ENCODE measurements at places on chromosomes 13 and 19.
A peak's percentile ranks its signal among the peaks of the same experiment; 100 is the strongest.

GRCh38 chr19:16289594-16289993, 35.0 kb upstream of the KLF2 start:
- no peak for DNase-seq

DNA sequence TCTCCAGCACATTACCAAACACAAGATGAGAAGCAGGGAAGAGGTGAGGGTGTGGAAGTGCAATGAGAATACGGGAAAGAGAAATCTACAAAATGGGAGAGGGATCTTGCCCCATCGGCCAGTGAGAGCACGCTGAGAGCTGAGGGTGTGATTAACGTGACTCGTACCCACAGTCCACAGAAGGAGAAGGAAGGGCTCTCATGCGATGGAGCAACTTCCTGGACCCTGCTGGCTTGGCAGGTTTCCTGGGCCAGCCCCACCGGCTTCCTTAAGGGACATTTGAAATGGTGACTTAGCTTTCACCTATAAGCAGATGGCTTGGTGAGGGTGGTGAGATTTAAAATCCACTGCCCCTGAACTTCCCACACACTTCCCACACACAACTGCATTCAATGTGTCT, 740.1 kb downstream of the UQCRFS1 start:
- DNase-seq, result no peak

DNA sequence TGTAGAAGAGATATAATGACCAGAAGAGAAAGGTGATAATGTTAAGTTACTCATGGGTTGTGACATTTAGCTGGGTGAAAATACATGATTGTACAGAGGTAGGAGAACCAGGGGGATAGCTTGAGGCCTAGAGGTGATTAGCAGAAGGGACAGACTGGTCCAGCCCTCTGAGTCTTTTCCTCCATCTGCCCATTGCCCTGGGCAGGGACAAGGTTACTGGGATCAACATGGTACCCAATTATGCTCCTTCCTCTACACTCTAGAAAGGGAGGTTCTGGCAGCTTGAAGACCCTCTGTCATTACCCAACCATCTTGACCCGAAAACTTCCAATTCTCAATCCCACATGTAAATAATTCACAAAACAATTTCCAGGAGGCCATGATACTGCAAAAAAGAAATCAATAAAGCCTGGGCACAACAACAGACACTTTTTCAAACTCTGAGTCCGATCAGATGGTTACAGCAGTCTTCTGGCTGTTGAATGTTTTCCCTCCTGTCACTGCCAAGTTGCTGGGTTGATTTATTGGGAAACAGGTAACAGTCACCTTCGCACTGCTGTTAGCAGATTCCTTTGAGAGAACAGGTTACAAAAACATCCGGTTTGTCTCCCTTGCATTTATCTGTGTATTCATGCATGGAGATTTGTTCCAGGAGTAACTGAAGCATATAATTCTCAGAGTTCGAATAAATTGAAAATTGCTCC, 239.1 kb upstream of the HTR2A start:
- DNase-seq, result no peak

DNA sequence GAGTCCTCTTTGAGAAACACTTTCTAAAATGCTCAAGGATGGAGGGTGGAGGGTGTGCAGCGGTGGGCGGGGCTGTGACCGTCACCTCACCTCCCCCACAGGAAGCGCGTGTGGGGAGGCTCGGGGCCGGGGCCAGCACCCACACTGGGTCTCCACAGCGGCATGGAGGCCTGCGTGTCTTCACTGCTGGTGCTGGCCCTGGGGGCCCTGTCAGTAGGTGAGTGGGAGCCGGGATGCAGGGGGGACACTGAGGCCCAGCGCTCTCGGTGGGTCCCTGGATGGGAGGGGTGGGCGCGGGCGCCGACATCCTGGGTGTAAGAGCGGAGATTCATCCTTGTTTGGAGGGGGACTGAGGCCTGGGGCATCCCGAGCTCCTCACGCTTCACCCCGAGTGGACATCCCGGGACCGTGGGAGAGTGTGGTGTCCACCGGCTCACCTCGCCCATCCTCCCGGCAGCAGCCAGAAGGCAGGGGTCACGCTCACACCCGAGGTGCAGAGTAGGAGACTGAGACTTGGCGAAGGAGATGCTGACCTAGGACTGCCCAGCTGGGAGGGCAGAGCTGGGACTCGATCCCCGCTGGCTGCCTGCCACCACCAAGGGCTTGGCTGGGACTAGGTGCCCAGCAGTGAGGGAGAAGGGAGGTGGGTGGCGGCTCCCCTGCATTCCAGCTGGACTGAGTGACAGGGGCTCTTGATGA, at the start of gene GZMM:
GZMM (plus strand) TSS at position 144 of the 699 bp plus-strand sequence; CDS start at position 163, 19 bp downstream.
- DNase-seq, result no peak

GRCh38 chr19:2602391-2603181, 99.9 kb downstream of the GNG7 start:
- DNase-seq, result no peak

GRCh38 chr13:78709028-78709427, 50.1 kb upstream of the OBI1 start:
- DNase-seq, result no peak

DNA sequence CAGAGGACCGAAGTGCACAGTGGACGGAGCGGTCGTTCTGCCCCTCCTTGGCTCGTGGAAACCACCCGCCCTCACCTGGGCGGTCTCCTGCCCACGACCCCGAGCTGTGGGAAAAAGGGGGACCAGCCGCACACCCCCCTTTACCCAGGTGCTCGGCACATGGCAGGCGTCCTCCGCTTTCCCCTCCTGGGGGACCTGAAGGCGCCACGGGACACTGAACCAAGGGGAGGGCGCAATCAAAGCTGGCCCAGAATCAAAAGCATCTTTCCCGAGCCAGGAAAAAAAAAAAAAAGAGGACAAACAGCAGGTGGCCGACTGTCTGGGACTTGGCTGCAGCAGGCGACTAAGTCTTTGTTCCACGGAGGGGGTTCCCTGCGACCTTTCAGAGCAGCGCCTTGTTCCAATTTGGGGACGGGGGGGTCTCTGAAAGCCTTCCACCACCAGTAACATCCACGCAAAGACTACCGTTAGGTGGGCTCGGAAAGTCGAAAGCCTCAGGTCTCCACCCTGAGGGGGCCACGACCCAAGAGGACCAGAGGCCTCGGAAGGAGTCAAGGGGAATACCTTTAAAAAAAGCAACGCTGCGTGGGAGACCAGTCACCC, 1.1 kb downstream of the MBD3 start:
- no peak for DNase-seq

- no peak for DNase-seq
Measured at GRCh38 chr13:79481685-79482052, 714 bp downstream of the NDFIP2 start.

GRCh38 chr19:42282819-42283187, 13.8 kb downstream of the CIC start:
- DNase-seq, result no peak

- no peak for DNase-seq
Measured at GRCh38 chr13:78102121-78102677, 183.6 kb upstream of the EDNRB start.

GRCh38 chr19:54674021-54674617, 11.3 kb downstream of the LILRB4 start:
- DNase-seq, result no peak

DNA sequence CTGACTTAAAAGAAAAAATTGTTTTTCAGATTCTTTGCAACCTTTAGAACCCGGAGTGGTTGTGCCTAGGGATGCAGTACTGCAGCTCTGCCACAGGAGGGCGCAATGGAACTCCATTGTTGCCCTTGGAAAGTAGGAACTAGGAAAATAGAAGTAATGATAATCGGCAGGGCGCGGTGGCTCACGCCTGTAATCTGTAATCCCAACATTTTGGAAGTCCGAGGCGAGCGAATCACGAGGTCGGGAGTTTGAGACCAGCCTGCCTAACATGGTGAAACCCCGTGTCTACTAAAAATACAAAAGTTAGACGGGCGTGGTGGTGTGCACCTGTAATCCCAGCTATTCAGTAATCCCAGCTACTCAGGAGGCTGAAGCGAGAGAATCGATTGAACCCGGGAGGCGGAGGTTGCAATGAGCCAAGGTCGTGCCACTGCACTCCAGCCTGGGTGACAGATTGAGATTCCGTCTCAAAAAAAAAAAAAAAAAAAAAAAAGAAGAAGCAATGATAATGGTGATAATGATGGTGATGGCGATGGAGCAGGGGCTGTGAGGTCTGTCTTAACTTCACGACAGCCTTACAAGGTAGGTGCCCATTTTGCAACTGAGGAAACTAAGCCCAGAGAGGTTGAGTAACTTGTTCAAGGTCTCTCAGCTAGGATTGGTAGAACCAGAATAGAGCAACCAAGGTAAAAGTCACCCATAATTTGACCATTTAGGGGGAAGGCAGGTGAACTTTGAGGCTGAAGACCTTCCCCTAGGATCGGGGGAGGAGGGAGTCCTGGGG, 5.5 kb upstream of the ADAMTS10 start:
- DNase-seq, result no peak

DNA sequence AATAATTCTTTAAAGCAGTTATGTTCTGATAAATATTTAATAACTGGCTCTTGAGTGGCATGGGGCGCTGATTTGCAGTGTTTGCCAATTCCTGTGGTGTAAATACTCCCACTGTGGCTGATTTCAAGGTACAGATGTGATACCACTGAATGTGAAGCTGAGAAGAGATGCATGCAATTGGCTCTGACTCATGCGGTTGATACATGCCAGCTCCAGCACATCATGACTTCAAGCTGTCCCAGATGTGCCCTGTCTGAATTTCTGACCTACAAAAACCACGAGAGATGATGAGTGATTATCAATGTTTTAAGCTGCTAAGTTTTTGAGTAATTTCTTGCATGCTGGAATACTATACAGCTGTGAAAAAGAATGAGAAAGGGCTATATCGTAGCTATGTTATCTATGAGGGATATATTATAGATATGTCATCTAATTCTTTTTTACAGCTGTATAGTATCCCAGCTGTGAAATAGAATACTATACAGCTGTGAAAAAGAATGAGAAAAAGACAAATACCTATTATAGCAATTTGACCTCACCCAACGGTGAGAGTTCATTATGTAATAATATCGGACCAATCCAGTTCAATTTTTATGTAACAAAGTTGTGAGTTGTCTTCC, 7.6 kb upstream of the ACSBG2 start:
- no peak for DNase-seq

DNA sequence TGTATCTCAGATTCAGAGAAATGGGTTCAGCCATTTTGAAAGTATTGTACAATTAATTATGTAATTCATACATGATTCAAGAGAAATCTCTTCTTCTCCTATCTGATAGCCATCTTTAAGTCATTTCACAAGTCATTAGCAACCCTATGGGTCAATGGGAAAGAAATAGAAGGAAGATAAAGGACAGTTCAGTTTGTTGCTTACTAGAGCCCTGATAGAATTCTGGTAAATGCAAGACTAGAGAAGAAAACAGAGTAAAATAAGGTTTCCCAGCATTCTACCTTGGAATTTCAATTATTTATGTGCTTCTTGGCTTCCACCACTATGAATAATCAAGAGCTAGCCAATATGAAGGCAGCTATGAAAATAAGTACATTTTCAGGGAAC, 117.7 kb downstream of the LHFPL6 start:
- no peak for DNase-seq

DNA sequence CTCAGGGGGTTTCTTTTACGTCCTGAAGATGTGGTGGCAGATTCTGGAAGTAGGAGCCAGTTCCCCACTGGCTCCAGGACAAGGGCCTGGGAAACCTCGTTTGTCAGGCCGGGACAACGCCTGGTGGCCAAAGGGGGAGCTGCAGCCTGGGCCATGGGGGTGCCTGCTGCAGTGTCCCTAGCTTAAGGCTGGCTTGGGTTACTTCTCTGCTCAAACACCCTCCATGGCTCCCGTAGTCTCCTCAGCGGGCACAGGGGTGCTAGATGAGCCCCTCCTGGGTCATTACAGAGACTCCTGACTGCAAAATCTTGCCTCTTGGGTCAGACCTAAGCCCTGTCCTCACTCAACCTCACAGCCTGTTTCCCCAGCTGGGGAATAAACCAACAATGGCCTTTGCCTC, 14.7 kb downstream of the CILP2 start:
- DNase-seq, result no peak

- peak; percentile 60 for DNase-seq
Measured at GRCh38 chr19:2327773-2328400, 499 bp downstream of the LSM7 start.

- no peak for DNase-seq
Measured at GRCh38 chr19:51187395-51188226, 37.3 kb upstream of the CD33 start.

- DNase-seq, result no peak
Measured at GRCh38 chr13:31032528-31033113, 100.2 kb downstream of the TEX26 start.

GRCh38 chr13:109784590-109785140, 1.7 kb downstream of the IRS2 start:
- no peak for DNase-seq

DNA sequence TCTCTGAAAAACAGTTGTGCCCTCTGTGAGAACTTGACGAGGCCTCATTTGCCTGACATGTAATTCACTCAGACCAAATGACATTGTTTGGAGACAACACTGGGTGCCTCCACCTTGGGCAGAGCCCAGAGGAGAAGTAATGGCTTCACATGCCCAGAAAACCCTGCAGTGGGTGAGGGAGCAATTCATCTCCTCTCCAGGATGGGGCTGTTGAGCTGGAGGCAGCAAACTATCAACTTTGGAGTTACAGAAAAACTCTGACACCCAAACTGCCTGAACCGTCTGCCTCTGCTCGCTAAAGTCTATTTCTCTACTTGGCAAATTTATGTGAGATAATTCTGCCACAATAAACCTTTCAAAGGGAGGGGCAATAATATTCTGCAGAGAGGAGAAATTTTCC, 146.9 kb downstream of the DCLK1 start:
- no peak for DNase-seq

DNA sequence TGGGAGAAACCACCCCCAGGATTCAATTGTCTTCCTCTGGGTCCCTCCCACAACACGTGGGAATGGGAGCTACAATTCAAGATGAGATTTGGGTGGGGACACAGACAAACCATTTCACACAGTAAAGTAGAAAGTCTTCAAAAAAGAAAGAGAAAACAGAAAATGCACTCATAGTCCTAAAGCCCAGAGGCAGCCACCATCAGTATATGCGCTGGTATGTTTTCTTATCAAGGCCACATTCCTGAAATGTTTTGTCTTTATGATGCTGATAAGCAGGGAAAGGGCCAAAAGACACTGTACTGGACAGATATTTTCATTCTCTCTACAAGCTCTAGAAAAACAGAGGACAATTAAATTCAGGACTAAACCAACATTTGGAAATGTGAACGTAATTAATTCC, 375.8 kb upstream of the TSHZ3 start:
- no peak for DNase-seq

DNA sequence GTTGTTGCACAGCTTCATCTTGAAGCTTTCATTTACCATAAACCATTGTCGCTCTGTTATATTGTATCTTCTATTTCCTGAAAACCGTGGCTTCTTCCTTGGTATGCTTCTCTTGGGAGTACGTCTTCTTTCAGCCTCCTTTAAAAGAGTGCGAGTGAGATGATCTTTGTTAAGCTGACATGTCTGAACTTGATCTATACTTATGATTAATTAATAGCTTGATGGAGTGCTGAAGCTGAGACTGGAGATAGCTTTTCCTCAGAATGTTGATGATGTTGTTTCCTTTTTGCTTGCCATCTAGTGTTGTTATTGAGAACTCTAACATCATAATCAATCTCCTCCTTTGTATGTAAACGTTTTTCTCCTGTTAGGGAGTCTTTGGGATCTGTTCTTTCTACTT, 529.3 kb upstream of the SPRY2 start:
- DNase-seq, result no peak

Data from GM19239 (cell line).